ENCODE measurements at places on chromosomes 4 and X.
A peak's percentile ranks its signal among the peaks of the same experiment; 100 is the strongest.

GRCh38 chrX:111886678-111887077, 10.7 kb downstream of the TRPC5OS start:
- no peak for DNase-seq

DNA sequence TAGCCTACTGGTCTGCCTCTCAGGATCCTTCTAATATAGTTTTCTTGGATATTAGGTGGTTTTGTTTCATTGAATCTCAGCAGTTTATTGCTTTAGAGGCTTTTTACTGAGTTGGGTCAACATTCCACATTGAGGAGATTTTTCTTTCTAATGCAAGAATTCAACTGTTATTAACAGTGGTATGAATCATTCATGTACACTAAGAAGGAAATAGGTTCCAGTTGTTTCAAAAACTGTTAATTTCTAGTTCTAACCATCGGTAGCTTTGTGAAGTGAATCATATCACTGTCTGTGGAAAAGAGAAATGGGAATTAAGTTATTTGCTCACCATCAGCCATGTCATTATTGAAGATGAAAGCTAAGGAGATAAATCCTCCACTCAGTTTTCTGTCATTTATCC, 331.5 kb downstream of the RPA4 start:
- no peak for DNase-seq

DNA sequence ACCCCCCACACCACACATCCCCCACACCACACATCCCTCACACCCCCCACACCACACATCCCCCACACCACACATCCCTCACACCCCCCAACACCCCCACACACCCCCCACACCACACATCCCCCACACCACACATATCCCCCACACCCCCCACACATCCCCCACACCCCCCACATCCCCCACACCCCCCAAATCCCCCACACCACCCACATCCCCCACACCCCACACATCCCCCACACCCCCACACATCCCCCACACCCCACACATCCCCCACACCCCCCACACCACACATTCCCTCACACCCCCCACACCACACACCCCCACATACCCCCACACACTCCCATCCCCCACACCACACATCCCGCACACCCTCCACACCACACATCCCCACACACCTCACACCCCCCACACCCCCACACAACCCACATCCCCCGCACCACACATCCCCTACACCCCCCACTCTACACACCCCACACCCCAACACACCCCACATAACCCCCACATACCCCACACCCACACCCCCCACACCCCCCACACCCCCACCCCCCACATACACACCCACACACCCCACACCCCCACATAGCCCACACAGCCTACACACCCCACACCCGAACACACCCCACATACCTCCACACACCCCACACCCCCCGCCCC, 172.9 kb downstream of the DCLK2 start:
- no peak for DNase-seq

GRCh38 chr4:53716011-53716410, 124.7 kb upstream of the LNX1 start:
- DNase-seq: no peak

GRCh38 chr4:6281436-6282313, 12.0 kb downstream of the WFS1 start:
- DNase-seq: no peak

GRCh38 chrX:10631416-10632145, 11.2 kb upstream of the MID1 start:
- no peak for DNase-seq

GRCh38 chrX:41184312-41184711, 99.1 kb downstream of the USP9X start:
- DNase-seq: no peak

- DNase-seq: no peak
Observed at GRCh38 chr4:25755911-25756310, 100.3 kb downstream of the SLC34A2 start.

GRCh38 chr4:104421566-104421965, 73.1 kb downstream of the CXXC4 start:
- no peak for DNase-seq

DNA sequence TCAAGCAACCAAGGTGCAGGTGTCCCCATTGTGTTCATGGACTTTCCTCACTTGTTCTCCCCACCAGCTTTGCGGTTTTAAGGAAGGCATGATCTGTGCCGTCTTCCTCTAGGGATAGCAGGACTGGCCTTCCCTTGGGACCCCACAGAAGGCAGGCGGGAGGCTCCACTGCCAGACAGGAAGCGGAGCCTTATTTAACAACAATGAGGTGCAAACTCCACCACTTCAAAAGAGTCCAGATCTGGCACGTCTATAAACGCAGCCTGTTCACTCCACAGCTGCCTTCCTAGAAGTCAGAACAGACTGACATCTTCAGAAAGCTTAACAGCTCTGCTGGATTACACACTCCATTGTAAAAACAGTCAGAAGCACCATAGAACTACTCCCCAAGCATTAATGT, 1.7 kb upstream of the GPR143 start:
- DNase-seq: no peak

- no peak for DNase-seq
Observed at GRCh38 chr4:184074677-184075388, 142.8 kb downstream of the ENPP6 start.

DNA sequence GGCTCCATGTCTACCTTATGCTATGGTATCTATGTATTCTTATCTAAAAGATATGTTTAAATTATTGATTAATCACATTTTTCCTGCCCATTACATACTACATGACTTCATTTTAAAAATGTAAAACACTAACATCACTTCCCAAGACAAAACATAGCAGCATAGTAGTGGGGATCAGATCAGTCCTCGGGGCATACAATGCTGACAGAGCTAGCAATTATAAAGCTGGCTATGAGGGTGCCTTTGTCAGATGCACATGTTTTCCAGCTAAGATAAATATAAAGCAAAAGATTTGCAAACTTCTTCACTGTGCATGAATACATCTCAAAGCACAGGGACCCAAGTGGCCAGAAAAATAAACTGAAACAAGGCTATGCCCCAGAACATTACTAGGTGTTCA, 549.8 kb upstream of the INTU start:
- no peak for DNase-seq

DNA sequence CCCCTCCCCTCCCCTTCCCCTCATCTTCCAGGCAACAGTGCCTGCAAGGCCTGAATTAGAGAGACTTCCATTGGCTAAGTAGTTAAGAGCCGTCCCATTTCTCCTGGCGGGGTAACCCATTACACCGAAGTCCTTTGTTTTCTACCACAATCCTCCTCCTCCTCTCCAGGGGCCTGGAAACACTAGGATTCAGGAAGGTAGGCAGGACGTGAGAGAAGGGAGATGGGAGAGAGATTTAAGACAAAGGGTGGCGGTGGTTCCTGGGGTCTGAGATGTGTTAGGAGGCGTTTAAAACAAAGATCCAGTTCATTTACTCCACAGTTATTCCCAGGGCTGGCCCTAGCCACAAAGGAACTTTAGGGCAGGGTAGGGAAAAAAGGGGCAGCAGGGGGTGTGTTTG, 28.0 kb downstream of the NYX start:
- no peak for DNase-seq

DNA sequence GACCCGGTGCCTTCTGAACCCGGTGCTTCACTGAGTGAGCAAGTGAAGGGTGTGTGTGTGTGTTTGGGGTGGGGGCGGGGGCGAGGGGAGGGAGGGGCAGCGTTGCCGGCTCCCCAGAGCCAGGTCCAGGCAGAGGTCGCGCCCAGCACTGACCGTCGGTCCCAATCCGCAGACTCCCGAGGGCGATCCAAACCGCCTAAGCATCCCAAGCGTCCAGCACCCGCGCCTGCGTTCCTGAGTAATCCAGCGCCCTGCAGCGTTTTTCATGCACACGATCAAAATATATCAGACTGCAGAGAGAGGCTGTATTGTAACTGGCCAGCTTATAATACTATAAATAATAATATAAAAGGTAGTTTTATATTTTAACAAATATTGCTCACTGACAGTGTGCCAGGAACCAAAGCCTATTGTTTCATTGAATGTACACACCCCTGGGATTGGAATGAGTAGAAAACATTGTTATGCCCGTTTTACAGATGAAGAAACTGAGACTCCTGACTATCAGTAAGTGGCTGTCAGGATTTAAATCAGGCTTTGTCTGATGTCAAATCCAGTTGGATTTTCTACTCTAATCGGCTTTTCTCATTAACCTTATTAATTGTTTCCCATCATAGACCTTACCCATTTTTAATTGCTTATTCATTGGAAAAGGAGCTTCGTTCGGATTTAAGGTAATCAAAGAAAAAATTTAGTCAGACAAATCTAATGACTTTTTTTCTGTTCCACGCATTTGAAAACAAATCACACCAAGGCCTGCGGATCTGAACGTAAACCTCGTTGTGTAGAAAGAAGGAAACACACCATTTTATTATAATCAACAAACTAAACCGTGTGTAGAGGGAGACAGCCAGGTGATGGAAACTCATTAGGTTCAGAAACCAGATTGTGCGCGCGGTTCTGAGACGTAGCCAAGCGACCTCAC, 4.0 kb upstream of the NKX3-2 start:
- no peak for DNase-seq

GRCh38 chr4:60726779-60727178, 473.3 kb upstream of the ADGRL3 start:
- no peak for DNase-seq

DNA sequence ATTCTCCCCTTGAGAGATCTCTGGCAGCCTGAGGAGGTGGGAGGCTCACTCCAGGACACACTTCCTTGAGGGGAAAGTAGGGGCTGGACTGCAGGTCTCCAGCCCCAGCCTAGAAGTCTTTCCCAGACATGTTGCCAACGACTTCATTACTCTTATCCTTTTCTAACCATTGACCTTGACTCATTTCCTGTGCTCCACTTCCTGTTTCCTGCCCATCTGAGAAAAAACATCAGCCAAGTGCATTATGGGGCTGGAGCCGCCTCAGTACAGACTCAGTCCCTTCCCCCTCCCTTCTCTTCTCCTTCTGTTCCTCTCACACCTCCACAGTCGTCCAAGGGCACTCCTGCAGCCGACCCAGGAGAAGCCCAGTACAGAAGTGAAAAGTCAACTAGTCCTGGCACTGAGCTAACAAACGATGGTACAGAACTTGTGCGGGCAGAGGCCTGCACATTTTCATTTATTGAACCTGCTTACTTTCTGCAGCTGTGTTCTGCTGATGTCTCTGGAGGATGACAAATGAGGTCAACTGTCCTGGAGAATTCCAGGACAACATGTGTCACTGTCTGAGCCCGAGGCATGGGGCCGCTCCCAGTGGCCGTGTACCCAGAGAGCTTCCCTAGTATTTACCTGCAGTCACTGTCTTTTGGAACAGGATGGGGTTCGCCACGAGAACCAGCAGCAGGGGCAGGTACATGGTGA, 20.1 kb downstream of the GPR143 start:
- DNase-seq: no peak

- DNase-seq: peak; percentile 32
Observed at GRCh38 chr4:7101692-7102515, 34.0 kb upstream of the GRPEL1 start.

DNA sequence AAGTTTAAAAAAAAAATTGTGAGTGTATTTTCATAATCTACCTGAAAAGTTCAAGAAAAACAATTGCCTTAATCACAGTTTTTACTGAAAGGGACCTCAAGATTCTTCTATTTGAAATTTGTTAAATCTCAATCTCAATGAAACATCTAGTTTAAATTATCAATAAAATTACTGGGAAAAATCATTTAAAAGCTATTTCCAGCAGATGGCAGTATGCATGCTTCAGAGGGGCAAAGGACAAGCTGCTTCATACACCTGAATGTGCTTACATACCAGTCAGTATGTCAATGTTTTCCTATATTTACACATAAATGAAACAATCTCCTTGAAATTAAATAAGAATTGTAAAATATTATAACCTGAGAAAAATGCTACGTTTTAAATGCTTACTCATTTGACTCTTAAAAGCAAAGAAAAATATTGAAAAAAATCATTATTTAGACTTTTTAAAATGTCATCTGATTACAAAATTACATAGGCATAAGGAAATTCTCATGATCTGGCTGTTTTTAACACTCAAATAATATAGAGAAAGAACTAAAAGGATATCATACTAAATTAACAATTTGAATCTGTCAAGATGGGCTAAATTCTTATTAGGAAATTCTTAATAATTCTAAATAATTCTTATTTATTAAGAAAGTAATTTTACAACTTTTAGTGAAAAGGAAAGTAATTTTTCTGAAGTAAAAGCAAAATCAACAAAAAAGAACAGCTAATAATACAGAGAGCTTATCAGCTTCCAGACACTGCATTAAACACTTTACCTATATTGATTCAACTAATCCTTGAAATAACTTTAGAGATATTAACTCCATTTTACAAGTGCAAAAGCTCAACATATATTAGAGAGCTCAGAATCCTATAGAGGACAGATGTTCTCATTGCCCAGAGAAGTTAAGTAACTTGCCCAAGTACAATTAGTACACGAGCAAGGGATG, 242.1 kb downstream of the ADAMTS3 start:
- no peak for DNase-seq

- DNase-seq: no peak
Observed at GRCh38 chrX:119537487-119537886, 27.7 kb downstream of the STEEP1 start.

GRCh38 chrX:10922835-10923234, 188.3 kb upstream of the HCCS start:
- no peak for DNase-seq

GRCh38 chr4:18241727-18242126, 220.2 kb upstream of the LCORL start:
- DNase-seq: no peak

- no peak for DNase-seq
Observed at GRCh38 chr4:152104356-152104755, 343.5 kb upstream of the GATB start.

DNA sequence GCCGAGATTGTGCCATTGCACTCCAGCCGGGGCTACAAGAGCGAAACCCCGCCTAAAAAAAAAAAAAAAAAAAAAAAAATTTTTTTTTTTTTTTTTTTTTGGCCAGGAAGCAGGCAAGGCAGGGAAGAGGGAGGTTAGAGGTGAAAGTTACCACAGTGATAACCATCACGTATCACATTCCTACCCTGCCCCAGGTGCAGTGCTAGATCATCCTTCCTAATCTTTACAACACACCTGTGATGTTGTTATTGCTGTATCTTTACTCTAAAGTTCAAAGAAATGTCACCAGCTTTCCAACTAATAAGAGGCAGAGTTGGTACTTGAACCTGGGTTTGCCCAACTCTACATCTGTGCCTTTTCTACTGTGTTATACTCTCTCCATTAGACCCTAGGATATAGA, 7.2 kb upstream of the LIMCH1 start:
- DNase-seq: no peak

DNA sequence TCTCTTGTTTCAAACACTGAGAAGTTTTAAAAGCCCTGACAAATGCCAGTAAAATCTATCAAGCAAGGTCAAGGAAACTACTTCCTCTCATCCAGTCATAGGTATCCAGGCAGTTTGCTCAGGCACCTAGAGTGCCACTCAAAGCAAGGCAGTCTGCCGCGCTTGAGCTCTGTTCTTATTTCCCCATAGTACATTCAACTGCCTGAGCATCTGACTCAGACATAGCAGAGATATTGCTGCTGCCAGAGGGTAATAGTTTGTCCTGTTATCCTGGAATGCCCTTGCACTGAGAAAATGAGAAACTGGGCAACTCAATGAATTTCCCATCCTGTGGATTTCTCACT, 16.1 kb upstream of the ATP8A1 start:
- DNase-seq: no peak

- DNase-seq: no peak
Observed at GRCh38 chr4:99323756-99324155, 2.6 kb upstream of the ADH1B start.
